ENCODE measurements at places on chromosomes 11 and 22.

DNA sequence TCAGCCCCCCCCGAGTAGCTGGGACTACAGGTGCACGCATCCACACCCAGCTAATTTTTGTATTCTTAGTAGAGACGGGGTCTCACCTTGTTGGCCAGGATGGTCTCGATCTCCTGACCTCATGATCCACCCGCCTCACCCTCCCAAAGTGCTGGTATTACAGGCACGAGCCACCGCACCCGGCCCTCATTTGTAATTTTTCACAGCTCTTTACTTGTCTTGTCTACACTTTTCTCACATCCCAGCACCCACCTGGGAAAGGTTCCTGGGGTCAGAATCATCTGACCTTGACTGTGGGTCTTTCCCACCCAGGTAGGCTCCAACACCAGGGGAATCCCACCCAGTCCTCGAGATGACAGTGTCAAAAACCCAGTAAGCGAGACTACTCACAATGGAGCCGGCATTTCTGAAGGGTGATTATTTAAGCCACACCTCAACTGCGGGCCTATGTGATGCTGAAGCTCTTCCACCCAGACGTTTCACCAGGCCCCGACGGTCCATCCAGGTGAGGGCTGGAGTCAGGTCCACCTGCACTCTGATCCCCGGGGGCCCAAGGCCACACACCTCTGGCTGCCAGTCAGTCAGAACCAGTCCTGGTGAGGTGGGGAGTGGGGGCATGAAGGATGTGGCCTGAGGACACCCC, 23.4 kb downstream of the CELSR1 start:
- DNase-seq, result no peak

- no peak for DNase-seq
Observed at GRCh38 chr11:131385763-131386390, 15.5 kb downstream of the NTM start.

GRCh38 chr11:32643526-32643925, 59.9 kb downstream of the EIF3M start:
- no peak for DNase-seq

DNA sequence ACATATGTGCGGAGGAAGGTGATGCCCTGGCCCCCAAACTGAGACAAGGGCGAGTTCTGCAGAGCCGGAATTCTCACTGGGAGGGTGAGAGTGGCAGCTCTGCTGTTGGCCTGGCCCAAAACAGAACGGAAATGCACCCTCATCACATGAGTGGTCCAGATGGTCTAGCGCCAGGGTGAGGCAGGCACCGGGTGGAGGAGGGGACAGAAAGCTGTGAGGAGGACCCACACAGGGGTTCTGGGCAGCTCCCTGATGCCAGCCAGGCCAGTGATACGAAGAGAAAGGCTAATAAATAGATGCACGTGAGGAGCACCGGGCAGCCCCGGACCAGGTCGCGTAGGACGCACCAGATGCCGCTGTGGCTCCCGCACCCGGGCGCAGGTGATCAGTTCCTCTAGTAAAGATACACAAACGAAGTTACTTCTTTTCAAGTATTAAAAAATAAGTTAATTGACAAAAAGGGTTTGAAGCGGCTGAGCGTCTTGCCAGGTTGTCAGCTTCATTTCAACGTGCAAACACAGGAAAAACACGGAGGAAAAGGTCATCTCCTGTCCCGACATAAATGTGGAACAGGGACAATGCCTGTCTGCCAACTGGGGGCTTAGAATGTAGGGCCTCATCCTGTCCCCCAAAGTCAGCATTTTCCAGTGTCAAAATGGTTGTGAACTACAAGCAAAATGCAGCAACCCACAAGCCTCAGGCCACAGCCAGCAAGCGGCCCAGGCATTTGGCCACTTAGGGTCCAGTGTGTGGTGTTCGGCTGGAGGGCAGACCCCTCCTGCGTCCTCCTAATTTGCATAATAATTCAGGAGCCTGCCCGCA, 15.3 kb upstream of the BID start:
- DNase-seq, result no peak

- DNase-seq, result no peak
Observed at GRCh38 chr11:57144075-57144474, 37.7 kb upstream of the LRRC55 start.

GRCh38 chr11:69131644-69132300, 24.0 kb upstream of the SMIM38 start:
- no peak for DNase-seq

- DNase-seq, result no peak
Observed at GRCh38 chr11:120024046-120024445, 113.9 kb downstream of the TRIM29 start.

GRCh38 chr22:30874431-30875370, 93.9 kb downstream of the MORC2 start:
- DNase-seq, result no peak

GRCh38 chr11:104275992-104276391, 112.0 kb upstream of the PDGFD start:
- DNase-seq, result no peak

DNA sequence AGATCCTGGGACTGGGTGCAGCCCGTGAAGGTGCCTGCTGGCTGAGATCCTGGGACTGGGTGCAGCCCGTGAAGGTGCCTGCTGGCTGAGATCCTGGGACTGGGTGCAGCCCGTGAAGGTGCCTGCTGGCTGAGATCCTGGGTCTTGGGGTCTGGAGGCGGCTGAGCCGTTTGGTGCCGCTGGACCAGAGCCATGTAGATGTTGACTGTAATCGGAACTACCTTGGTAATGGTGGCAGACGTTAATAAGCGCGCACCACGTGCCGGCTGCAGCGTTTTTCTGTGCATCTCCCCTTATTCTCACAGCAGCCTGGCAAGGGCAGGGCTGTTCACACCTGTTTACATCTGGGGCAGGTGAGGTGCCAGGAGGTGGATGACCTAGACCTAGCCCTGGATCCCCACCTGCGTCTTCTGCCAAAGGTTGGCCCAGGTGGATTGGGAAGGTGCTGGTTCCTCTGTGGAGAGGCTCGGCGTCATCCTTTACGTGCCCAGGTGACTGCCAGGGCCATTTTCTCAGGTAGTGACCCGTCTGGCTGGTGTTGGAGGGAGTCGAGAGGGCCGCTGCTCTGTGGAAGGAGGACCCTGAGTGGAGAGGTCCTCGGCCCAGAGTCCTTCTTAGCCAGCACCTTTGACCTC, 382.5 kb downstream of the TBC1D22A start:
- DNase-seq, result no peak

DNA sequence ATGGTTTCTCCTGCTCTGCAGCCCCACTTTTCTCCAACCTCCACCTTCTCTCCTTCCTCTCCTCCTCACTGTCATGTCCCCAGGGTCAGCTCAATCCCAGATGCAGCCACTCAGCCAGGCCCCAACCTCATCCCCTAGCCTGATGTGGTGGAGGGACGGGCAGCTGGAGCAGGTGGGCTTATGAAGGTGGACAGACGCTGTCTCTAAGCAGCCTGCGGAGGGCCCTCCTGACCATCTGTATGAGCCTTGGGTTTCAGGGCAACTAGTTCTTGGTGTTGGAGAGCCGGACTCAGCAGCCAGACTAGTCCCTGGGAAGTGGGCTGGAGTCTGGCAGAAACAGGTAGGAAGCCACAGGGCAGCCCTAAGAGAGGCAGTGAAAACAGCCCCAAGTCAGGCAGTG, 18.1 kb downstream of the CRYBB2 start:
- no peak for DNase-seq

DNA sequence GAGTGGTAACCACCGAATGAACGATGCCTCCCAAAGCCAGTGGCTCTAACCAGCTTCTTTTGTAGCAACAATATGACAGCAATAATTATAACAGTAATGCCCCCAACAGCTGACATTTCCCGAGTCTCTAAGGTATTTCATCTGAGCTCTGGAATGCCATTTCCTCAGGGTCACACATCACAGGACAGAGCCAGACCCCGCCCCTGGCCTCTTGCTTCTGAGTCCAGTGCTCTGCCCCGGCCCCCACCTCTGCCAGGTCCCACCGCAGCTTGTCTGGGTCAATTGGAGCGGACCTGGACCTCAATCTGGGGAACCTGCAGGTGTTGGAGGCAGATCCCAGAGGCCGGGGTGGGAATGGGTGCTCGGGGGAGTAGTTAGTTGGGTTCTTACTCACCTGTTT, 63.8 kb downstream of the IGLL1 start:
- DNase-seq, result no peak

DNA sequence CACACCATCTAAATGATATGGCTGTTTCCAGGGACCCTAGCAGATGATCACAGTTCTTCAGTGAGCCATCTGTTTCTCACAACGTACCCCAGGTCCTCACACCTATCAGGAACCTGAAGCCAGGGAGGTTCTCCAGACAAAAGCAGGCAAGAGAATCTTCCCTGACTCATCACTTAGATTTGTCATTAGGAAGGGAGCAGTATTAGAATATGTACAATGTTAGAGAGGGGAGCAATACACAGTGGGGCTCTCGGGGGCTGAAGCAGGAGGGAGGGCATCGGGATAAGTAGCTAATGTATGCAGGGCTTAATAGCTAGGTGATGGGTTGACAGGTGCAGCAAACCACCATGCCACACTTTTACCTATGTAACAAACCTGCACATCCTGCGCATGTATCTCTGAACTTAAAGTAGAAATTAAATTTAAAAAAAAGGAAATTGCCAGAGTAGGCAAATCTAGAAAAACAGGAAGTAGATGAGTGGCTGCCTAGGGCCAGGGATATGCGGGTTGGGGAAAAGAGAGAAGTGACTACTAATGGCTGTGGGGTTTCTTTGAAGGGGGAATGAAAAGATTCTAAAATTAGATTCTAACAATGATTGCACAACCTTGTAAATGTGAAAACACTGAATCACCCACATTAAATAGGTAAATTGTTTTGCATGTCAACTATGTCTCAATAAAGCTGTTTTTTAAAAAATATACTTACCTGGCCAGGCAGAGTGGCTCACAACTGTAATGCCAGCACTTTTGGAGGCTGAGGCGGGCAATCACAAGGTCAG, 14.4 kb downstream of the C22orf42 start:
- DNase-seq, result no peak

- no peak for DNase-seq
Observed at GRCh38 chr11:105923252-105923651, 98.8 kb downstream of the MSANTD4 start.

DNA sequence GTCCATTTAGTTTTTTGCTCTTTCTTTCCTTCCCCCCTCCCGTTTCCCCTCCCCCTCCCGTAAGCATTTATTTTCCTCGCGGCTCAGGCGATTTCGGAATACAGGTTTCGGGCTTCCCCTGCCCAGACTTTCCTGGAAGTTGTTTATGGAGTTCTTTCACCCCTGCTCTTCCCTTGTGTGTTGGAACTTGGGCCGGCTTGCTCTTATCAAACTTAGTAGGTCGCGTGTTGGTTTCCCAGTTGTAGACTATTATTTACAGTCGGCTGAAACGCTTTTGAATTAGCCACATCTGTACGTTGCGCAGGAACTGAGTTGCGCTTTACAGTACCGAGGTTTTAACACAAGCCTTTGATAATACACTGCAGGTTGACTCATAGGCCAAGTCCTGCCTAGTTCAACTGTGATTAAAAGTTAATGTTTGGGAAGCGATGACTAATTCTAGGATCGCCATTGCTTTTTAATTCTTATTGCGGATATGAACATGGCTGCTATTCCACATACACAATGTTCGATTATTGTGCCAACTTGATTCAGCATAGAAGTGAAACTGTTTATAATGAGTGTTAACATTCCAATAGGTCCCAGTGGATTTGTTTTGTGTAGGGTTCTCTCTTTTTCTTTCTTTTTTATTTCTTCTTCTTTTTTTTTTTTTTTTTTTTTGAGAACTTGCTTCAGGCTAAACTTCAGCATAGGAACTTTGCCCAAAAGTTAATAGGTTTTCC, 1.7 kb downstream of the YAP1 start:
- DNase-seq, result peak; percentile 9
